ENCODE measurements at places on chromosomes 13 and 19. TPM values are rescaled to one million over a fixed set of nuclear protein-coding genes. Genes with fewer than 3 reads are reported as not detected.

GRCh38 chr19:15241259-15241910 lies 9.1 kb upstream of the EPHX3 start:
- H3K4me3 ChIP-seq: no peak overlapping the region
- no peak for DNase-seq
- no peaks in the 10 kb centered on the region for H3K4me1 ChIP-seq
- no peak overlapping the region for H3K27ac ChIP-seq
- H3K36me3 ChIP-seq: no peaks in the 10 kb centered on the region

DNA sequence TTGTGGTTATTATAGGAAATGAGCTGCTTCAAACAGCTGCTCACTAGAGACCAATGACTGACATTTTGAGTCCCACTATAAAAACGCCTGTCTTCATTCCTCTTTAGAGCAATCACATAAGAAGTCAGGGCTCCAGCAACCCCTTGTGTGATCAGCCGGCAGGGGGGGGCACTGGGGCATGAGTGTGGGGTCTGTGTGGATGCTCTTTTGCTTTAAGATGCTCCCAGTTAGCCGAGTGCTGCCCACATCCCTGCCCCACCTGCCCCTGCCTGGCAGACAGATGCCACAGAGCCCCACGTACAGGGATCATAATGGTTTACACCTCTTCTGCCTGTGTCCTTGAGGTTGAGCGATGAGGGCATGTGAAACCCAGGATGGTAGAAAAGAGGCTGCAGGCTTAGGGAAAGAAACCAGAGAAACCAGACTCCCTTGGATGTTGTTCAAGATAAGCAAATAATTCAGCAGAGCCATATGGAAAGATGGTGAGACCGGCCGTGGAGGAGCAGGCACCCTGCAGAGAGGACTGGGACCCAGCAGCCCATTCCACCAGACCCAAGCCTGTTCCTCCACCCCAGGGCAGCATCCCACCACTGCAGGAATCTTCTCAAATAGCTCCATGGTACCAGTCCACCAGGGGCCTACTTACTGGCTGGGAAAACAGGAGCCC lies 55.4 kb downstream of the CHST8 start:
- no peaks in the 10 kb centered on the region for H3K4me1 ChIP-seq
- H3K27me3 ChIP-seq: no peaks in the 10 kb centered on the region
- no peak overlapping the region for H3K4me3 ChIP-seq
- H3K36me3 ChIP-seq: no peaks in the 10 kb centered on the region
- H3K27ac ChIP-seq: no peak overlapping the region

DNA sequence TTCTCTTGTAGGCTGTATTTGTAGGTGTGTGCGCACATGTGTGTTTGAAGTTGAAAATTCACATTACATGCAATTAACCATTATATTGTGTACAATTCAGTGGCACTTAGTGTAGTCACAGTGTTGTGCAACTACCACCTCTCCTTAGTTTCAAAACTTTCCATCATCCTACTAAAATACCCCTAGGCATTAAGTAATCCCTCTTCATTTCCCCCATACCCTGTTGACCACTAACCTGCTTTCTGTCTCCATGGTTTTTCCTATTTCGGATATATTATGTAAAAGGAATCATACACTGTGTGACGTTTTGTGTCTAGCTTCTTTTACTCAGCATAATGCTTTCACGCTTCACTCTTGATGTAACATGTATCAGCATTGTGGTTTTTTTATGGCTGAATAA lies 16.1 kb downstream of the LSM14A start:
- DNase-seq: no peak
- H3K4me3 ChIP-seq: no peak overlapping the region

GRCh38 chr19:5036698-5037563 lies 68.0 kb downstream of the KDM4B start:
- no peaks in the 10 kb centered on the region for H3K4me1 ChIP-seq
- H3K27ac ChIP-seq: peak overlapping the region; percentile 25
- no peak overlapping the region for H3K4me3 ChIP-seq
- no peaks in the 10 kb centered on the region for H3K27me3 ChIP-seq
- no peaks in the 10 kb centered on the region for H3K36me3 ChIP-seq

GRCh38 chr13:28355822-28356371 lies 139.0 kb downstream of the FLT1 start:
- no peak for DNase-seq
- no peak overlapping the region for H3K4me3 ChIP-seq
- no peaks in the 10 kb centered on the region for H3K4me1 ChIP-seq

DNA sequence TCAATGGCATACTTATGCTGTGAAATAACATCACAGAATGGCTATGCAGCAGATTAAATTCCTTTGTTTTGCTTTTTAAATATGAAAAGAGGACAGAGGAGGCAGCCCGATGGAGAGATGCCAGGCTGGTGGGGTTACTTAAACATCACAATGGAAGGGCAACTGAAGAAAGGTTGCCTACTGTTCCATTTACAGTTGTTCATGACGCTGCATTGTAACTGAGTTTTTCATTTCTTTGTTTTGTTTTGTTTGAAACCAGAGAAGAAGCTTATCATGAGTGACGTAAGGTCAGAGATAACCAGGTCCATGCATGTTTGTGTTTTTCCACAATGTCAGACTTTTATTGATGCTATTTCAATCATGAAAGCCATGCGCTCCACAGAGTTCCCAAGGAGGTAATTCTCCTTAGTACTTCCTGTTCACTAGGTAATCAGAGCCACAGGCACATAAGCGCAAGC lies 273.8 kb downstream of the LHFPL6 start:
- H3K4me3 ChIP-seq: no peak overlapping the region
- H3K36me3 ChIP-seq: no peaks in the 10 kb centered on the region
- H3K4me1 ChIP-seq: peaks cover 30% of the 10 kb centered on the region

DNA sequence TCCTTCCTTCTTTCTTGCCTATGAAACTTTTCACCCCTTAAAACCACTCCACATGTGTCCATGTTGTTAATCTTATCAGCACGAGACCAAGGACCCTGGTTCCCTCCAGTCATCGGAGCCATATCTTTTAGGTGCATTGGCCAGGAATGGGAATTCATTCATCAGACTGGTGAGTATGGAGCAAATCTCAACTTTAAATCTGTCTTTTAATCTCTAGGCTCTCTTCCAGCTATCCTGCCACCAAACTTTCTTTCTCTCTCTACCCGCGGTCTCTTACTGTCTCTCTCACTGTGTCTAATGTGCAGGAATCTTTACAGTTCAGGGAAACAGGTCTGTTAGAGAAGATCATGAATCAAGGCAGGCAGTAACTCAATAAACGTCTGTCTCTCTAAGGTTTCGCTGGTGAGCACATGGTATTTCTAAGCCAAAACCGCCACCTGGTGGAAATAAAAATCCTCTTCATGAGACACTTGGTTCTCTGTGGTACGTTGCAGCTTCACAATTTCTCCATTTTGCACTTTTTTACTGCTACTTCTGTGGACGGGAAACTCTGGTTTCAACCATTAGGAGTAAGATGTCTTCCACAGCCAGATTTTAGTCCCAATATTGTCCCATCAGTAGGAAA lies 16.1 kb downstream of the LGALS16 start:
- H3K4me3 ChIP-seq: no peak overlapping the region
- H3K36me3 ChIP-seq: no peaks in the 10 kb centered on the region
- peak; percentile 78 for DNase-seq
- H3K27ac ChIP-seq: no peak overlapping the region

DNA sequence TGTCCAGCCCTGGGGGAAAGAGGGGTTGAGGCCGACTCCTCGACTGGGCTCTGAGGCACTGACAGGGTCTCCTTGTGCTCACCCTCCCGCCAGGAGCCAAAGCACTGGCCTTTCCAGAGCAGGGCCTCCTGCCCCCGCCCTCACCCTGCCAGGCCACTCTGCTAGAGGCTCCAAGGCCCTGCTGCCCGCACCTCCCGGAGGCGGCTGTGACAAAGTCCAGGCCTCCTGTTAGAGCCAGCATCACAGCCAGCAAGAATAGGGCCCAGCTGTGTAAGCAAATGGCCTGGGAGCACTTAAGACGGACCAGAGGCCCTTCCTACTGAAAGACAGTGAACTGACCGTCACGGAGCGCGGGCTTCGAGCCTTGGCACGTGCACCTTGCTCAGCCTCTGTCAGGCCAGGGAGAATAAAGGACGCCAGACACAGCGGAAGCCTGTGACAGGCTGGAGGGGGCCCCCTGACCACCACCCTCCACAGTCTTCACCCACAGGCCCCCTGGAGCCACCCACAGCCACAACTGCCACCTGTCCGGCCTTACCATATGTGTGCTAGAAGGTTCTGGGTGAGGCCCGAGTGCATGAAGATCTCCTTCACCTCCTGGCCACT lies 50.9 kb downstream of the EPS15L1 start:
- no peak overlapping the region for H3K4me3 ChIP-seq
- H3K4me1 ChIP-seq: no peaks in the 10 kb centered on the region
- no peaks in the 10 kb centered on the region for H3K36me3 ChIP-seq
- H3K27ac ChIP-seq: no peak overlapping the region
- no peak for DNase-seq
- no peaks in the 10 kb centered on the region for H3K27me3 ChIP-seq

DNA sequence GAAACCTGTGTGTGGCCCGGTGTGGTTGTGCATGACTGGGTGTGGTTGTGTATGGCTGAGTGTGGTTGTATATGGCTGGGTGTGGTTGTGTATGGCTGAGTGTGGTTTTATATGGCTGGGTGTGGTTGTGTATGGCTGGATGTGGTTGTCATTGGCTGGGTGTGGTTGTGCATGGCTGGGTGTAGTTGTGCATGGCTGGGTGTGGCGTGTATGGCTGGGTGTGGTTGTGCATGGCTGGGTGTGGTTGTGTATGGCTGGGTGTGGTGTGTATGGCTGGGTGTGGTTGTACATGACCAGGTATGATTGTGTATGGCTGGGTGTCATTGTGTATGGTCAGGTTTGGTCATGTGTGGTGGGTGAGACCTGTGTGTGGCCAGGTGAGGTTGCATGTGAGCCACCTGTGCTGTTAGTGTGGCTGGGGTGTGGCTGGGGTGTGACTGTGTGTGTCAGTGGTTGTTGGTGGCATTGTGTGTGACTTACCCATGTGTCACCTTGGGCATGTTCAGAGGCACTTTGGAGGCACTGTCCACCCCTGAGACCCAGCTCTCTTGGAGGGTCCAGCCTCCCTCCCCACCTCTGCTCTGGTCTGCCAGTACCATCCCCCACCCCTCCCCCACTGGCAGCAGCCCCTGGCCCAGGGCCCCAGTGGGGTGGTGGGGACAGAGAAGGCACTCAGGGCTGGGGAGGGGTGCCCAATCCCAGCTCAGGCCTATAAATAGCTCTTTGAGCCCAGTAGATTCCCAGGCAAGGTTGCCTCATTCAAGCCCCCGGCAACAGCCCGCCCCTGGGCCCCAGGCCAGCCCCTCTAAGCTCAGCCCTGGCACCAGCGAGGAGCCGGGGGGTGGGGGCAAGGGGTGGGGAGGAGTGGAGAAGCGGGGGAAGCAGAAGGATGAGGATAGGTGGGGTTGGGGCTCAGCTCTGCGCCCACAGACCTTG lies 3.9 kb upstream of the NCAN start:
- H3K4me3 ChIP-seq: no peak overlapping the region
- H3K4me1 ChIP-seq: no peaks in the 10 kb centered on the region
- H3K27me3 ChIP-seq: peaks cover 92% of the 10 kb centered on the region
- no peak for DNase-seq
- H3K36me3 ChIP-seq: no peaks in the 10 kb centered on the region
- H3K27ac ChIP-seq: no peak overlapping the region

DNA sequence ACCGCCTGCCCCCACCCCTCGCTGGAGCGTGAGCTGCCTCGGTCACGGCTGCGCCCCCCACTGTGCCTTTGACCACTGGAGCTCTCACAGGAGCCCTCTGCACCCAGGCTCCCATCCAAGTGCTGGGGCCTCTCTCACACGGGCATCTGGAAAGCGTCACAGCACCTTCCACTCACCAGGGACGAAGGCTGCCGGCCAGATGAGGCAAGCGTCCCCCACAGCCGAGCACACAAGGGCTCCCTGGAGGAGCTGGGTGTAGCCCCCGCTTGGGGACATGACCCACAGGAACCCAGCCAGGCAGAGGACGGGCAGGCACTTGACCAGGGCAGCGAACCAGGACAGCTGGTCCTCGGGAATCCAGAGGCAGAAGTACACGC lies 560 bp downstream of the TMEM86B start:
- no peaks in the 10 kb centered on the region for H3K4me1 ChIP-seq
- no peak for DNase-seq
- no peaks in the 10 kb centered on the region for H3K36me3 ChIP-seq
- no peak overlapping the region for H3K27ac ChIP-seq

GRCh38 chr19:56294549-56294948 lies 20.1 kb downstream of the ZSCAN5A start:
- H3K27me3 ChIP-seq: no peaks in the 10 kb centered on the region
- peak; percentile 28 for DNase-seq
- H3K36me3 ChIP-seq: no peaks in the 10 kb centered on the region
- peaks cover 19% of the 10 kb centered on the region for H3K4me1 ChIP-seq
- H3K27ac ChIP-seq: peak overlapping the region; percentile 71

Gene ZNF433
- total RNA-seq: 8.2 TPM

Gene SHD
- total RNA-seq: 0.34 TPM

Gene C13orf42
- total RNA-seq: 0.96 TPM
